Thymus (tissue), 14 donors: ENCODE measurements at places on chromosomes 4 and X.

- DNase-seq = no peak
These were observed 40.2 kb downstream of the VSIG4 start for GRCh38 chrX:65999563-66000148.

DNA sequence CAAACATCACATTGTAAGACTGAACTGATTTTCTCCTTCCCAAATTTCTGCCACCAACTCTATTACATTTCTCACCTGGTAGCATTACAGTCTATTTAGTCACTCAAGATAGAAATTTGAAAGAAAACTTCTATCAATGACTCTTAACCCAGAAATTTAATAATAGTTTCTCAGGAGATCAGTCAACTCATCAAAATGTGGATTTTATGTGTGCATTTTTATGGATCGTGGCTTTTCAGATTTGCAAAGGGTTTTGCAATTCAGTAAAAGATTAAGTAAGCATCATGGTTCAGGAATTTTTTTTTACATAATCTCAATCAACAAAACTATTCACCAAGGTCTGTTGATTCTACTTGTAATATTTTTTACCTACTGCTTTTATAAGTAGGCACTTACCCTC is 111.1 kb downstream of the CFAP299 start:
- no peak for DNase-seq

GRCh38 chr4:142091085-142091513 is 454.7 kb downstream of the IL15 start:
- DNase-seq = no peak

GRCh38 chrX:147476008-147476407 is 435.7 kb upstream of the FMR1 start:
- no peak for DNase-seq

DNA sequence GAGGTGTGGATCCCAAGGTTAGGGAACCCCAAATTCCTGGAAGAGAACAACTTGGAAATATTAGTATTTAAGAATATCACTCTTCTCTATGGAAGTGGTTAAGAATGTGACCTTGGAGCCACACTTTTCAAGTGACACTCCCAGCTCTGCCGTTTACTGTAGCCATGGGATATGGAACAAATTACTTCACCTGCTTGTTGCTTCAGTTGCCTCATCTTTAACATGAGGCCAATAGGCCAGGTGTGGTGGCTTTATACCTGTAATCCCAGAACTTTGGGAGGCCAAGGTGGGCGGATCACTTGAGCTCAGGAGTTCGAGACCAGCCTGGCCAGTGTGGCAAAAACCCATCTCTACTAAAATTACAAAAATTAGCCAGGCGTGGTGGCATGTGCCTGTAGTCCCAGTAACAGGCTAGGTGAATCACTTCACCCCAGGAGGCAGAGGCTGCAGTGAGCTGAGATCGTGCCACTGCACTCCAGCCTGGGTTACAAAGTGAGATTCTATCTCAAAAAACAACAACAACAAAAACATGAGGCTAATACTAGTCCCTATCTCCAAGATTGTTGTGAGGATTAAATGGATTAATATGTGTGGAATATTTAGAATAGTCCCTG is 13.0 kb downstream of the IL13RA1 start:
- no peak for DNase-seq

DNA sequence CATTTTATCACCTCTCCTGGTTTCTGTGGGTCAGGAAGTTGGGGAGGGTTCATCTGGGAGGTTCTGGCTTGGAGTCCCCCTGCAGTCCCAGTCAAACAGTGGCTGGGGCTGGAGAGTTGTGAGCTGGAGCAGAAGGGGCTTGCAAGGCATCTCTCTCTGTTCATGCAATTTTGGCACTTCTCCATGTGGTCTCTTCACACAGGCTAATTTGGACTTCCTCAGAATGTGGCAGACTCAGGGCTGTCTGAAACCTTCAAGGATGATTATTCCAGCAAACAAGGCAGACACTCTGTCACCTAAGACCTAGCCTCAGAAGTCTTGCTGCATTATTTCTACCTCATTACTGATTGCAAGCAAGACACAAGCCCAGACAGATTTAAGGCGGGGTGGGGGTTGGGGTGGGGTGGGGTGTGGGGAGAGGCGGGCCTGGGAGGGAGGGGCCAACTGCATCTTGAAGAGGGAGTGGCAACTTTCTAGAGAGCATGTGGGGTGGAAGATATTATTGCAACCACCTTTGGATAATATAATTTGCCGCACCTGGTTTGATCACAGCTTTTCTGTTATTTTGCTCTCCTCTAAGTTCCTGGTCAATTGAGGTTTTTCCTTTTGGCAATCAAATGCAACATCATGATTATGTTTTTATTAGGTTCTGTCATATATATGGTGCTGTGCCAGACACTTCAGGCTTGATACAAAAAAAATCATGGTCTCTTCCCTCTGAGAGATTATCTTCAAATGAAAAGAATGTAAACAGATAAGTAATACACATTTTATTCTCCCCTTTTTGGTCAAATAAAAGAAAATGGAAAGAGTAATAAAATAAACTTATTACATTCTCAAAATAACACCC is 799.5 kb downstream of the RPA4 start:
- no peak for DNase-seq

DNA sequence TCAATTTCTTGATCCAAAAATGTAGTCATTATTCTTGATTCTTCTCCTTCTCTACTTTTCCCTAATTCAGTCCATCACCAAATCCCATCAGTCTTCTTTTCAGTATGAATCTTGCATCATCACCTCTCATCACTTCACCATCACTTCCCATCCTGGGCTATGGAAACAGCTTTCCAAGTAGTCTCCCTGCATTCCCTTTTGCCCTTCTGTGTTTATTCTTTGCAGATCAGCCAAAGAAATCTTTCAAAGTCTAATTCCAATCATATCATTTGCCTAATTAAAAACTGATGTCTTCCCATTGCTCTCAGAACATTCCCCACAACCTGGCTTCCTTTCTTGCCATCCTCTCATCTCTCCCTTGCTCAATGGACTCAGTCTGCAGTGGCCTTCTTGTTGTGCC is 201.7 kb upstream of the ADAMTS3 start:
- no peak for DNase-seq

DNA sequence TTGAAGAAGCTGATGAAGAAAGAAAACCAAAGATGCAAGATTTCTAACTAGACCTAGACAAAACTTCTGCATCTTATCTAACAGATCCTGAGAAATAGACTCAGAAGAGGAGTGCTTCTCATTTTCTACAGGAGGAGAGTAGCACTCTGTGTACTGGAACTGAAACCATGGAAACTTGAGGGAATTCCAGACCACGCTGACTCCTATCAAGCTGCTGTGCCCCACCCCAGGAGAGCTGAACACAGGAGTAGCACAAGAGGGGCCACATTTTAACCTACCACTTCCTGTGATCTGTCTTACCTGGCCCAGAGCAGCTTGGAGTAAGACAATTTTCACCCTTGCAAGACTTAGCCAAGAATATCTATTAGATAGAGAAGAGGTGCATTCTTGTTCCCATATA is 248.9 kb downstream of the SCFD2 start:
- no peak for DNase-seq

DNA sequence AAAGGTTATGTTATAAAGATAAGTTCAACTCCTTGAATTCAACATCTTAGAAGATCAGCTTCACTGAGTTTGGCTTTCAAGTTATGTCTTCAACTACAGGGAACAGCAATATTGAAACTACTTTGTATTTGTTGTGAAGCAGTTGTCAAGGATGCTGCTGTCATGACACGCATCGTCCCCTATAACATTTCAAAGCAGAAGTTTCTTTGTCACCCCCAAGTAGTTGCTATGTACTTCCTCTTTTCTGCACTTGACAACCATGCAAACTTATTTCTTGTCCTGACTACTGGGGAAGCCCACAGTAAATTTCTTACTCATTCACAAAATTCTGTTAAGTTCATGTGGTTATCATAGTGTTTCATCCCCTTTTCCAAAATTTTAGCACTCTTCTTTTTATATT is 14.3 kb downstream of the ANTXR2 start:
- DNase-seq = peak; percentile 58

GRCh38 chrX:5681159-5681558 is 547.5 kb downstream of the NLGN4X start:
- no peak for DNase-seq

- DNase-seq = no peak
These were observed 70.9 kb downstream of the INTS12 start for GRCh38 chr4:105637408-105638176.

DNA sequence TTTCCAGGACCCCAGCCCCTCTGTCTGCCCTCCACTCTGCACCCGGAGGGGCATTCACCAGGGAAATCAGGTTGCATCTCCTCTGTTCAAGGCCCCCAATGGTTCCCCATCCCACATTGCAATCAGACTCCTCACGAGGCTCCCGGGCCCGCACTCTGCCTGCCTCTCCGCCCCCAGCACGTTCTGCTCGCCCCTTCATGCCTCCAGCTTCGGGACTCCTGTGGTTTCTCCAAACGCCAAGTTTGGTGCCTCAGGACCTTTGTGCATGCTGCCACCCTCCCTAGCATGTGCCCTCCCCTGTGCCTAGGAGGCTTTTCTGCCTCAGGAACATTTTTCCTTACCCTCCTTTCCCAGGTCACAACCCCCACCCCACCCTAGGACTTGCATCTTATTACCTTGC is 183.6 kb upstream of the PSAPL1 start:
- DNase-seq = no peak

DNA sequence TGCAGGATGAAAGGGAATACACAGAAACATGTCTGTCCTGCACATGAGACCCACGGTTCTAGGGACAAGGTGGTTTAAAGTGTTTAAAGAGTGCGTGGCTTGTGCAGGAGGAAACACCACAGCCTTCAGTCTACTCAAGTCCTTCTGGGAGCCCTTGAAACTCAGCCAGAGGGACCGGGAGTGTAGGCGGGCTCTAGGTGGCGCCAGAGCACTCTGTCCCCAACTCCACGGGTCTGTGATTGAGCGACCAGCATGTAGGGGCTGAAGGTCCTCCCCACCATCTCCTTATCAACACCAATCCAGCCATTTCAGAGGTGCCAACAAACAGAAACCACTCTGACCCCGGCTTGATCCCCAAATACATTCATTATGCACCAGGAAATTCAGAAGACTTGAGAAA is 82.0 kb upstream of the CLDN34 start:
- peak; percentile 52 for DNase-seq

- DNase-seq = no peak
These were observed 513.8 kb upstream of the FAM241A start for GRCh38 chr4:111631215-111631999.

DNA sequence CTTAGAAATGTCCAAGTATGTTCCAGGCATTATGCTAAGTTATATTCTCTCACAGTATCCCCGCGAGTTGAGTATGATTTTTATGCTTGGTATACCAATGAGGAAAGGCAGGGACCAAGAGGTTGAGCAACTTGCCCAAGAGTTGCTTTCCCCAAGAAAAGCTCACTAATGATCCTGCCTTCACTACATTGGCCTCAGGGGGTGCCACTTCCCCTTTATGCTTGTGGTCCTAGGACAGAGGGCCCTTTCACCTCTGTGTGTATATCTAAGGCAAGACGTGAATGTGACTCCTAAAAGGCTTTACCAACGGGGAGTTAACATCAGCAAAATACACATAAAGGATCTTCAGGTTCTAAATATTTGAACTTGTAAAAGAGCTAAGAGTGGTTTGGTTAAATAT is 164.4 kb upstream of the CPEB2 start:
- DNase-seq = no peak

GRCh38 chr4:30537456-30537855 is 182.7 kb upstream of the PCDH7 start:
- no peak for DNase-seq

- no peak for DNase-seq
These were observed 79.4 kb upstream of the SPRY1 start for GRCh38 chr4:123317211-123317610.

DNA sequence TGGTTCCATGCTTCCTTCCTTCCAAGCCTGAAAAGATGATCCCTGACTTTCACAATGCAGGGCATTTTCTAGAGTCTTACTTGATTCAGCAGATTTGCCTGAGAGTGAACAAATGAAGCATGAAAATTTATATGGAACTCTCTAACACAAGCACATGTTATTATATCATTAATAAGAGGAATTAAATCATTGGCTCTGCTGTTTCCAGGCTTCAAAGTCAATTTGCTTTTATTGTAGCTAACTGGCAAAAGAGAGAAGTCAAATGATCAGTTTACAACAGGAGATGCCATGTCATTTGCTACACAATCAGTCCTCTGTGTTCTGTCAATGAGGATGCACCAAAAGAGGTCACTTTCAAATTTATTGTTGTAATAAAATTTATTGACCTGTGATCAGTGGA is 101.5 kb upstream of the UGT8 start:
- DNase-seq = no peak

- no peak for DNase-seq
These were observed 247.5 kb downstream of the CRLF2 start for GRCh38 chrX:964831-965416.

DNA sequence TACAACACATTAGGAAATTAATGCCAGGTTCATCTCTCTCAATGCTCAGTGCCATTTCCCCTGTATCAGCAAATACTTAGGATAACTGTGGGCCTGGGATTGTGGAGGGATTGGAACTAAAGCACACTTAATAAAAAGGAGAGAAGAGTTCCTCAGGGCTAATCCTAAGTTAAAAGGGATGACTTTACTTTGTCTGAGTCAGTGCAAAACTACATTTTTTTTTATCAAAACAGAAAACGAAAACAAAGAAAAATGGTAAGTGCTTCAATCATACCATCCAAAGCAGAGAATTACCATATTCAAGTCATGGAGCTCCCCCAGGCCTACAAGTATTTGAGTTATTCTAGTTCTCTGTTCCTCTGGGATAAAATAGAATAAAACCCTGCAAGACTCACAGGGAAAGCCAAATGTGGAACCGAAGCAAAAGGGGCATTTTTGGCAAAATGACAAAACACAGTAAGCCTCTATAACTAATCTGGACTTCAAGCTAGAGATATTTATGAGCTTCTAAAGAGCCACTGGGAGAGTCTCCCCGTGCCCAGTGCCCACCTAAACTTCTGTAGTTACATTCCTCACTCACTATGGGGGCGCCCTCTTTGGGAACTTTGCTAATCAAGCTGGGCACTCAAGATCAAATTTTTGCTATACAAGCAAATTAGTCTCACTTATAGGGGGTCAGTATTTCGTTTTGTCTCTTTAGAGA is 53.4 kb downstream of the PALLD start:
- no peak for DNase-seq

DNA sequence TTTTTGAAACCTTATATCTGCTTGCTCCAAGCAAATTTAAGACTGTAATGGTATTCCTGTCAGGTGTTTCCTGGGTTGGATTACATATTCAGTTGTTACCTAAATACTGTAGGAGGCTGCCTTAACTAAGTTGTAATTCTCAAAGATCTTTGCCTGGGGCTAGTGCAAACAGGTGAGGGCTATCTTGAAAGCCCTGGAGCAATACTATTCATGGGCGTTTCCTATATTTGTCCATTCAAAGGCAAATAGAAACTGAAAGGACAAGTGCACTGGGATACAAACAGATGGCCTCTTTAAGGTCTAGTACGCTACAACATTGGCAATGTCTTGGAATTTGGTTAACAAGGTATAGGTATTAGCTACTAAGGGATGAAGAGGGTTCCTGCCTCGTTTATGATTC is 84.1 kb upstream of the CT45A1 start:
- no peak for DNase-seq

GRCh38 chr4:155383541-155383940 is 6.8 kb upstream of the MAP9 start:
- DNase-seq = no peak

- no peak for DNase-seq
These were observed 176.4 kb downstream of the IL1RAPL2 start for GRCh38 chrX:104742355-104742754.
